HepG2 (cell line): ENCODE measurements at places on chromosomes 16 and 17. TPM values are rescaled to one million over a fixed set of nuclear protein-coding genes. Genes with fewer than 3 reads are reported as not detected.

DNA sequence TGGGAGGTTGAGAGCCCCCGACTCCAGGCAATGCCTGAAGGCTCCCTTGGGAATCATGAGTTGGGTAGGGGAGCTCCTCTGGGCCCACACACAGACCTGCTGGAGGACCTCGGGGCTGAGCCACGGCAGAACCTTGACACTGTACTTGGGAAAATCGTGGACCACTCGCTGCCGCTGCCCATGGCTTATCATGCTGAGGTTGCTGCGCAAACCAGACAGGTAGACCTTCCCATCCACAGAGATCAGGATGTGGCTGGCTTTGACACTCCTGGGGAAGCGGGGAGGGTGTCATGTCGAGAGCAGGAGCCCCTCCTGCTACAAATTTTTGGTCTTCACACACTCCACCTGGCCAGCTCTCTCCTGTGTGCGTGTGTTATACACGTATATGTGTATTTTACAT lies 7.2 kb upstream of the LIMD2 start:
- DNase-seq, result no peak

DNA sequence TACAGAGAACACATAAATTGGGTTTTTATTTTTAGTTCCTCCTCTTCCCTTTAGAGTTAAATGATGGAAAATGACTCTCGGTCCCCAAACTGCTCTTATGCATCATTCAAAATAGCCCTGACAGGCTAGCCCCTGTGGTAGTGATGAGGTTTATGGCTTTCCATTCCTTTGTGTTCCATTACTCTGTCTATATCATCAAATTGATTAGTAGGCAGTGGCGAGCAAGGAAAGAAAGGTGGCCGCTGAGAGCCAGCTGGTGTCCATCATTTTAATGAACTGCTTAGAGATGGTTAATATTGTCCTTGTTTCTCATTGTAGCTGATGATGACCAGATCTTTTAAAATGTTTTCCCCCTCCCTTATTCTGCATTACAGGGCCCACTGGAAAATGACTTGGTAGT lies 179.5 kb downstream of the PHKB start:
- no peak for DNase-seq

DNA sequence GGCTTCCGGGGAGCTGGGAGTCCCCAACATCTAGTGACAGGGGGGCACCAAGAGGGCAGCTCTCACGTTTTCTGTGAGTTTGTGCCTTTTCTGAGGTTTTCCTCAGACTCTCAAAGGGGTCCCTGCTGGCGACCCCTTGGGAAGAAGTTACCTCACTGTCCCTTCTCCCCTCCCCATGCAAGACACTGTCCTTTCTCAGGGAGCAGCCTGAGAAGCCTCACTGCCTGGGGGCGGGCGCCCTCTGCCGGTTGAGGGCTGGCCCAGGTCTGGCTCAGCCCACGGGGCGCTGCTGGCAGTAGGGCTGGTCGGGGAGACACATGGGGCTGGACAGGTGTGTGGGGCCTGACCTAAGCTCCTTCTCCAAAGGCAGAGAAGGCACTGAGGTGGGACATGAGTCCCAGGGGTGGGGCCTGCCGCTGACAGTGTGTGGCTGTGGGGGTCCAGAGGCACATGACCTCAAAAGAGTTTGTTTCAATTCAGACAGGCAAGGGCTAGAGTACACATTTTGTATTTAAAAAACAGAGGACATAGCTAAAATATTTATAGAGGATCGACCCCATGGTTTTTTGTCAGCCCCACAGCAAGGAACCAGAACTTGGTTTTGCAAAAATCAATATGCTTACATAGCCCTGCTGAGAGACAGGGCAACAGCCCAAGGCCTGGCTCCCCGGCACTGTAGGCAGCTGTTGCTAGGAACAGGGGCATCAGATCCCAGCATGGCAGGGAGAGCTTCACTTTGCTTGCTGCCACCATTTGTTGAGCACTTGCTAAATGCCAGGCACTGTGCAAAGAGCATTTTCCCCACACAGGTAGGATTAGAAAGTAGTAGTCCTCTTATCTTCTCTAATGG lies 18.5 kb upstream of the ALDH3A1 start:
- peak; percentile 22 for DNase-seq

- DNase-seq, result no peak
Observed at GRCh38 chr16:4593086-4593485, 21.6 kb downstream of the UBALD1 start.

DNA sequence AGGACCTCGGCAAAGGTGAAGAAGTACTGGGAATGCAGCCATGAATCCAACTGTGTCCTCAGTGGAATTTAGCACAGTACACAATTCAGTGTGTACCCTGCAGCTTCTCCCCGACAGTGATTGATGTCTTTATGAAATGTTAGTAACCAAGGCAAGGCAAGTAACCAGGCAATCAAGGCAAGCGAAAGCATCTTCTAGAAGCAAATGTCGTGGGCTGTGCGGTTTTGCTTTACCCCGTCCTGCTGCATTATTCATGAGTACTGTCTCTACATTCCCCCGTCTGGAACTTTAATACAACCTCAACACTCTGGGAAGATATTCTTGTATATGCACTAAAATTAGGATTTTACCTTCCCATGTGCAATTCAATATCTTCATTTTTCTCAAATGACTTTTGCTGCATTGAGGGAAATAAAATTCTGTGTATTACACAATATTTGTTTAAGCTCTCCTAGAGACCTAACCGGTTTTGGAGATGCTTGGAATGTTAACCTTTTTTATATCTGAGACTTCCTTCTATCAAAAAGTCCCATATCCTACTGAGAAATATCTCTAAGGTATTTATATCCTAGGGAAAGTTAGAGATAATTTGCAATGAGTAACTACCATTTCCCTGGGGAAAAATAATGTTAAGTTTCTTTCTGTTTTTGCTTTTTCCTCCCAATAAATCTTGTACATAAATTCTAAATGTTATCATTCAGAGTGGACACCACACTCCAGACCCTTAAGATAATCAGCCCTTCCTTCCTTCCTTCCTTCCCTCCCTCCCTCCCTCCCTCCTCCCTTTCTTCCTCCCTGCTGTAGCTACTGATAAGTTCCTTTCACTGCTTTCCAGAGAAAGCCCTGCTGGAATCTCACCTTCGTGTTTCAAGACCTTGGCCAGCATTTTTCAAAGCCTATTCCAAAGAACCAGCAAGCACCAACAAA lies 51.9 kb upstream of the ADORA2B start:
- DNase-seq, result peak; percentile 40

DNA sequence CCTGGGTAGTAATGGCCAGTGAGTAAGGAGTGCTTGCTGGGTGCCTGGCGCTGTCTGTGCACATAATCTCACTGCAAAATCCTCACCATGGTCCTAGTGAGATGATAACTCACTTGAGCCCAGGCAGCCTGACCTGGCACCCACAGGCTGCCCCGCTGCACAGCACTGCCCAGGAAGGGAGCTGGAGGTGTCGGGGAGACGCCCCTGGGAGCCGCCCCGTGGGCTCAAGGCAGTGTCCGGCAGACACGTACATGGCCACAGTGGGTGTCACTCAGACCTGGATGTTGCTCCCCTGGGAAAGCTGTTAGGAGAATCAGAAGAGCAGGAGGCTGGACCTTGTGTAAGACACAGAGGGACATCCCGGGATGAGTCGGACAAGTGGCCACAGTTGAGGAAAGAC lies 44.2 kb downstream of the BEAN1 start:
- no peak for DNase-seq

- DNase-seq, result no peak
Observed at GRCh38 chr17:73356561-73357170, 44.9 kb upstream of the CDC42EP4 start.

DNA sequence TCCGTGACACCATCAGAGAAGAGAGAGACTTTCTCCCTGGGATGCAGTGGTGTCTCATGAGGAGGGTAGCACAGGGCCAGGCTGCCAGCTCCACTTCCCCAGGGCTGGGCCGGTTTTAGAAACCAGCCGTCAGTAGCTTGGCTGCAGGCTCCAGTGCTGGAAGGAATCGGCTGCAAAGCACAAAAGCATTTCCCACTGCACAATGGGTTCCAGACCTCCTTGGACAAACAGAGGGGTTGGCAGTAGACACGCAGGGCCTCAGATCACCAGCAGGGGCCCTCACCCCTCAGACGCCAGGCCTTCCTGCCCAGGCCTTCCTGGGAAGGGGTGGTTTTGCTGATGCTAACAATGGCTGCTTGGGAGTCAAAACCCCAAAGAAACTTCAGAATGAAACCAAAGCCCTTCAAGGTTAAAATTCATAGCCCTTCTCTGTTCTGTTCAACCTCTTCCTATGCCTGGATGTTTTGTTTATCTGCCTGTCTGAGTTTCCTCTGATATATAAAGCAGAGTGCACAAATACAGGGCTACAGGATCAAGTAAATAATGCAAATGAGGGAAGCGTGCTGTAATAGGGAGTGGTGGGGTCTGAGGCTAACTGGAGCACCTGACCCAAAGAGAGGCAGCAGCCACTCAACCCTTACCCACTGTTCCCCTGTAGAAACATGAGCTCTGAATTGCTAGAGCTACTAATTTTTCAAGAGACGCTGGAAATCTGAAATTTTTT lies 26.2 kb downstream of the TEKT5 start:
- peak; percentile 64 for DNase-seq

Gene P2RX1
- 0.04 TPM in 1 of 2 replicates, not detected in the other for total RNA-seq

Gene NOD2
- 0.27 and 0.29 TPM in 2 replicates for total RNA-seq

DNA sequence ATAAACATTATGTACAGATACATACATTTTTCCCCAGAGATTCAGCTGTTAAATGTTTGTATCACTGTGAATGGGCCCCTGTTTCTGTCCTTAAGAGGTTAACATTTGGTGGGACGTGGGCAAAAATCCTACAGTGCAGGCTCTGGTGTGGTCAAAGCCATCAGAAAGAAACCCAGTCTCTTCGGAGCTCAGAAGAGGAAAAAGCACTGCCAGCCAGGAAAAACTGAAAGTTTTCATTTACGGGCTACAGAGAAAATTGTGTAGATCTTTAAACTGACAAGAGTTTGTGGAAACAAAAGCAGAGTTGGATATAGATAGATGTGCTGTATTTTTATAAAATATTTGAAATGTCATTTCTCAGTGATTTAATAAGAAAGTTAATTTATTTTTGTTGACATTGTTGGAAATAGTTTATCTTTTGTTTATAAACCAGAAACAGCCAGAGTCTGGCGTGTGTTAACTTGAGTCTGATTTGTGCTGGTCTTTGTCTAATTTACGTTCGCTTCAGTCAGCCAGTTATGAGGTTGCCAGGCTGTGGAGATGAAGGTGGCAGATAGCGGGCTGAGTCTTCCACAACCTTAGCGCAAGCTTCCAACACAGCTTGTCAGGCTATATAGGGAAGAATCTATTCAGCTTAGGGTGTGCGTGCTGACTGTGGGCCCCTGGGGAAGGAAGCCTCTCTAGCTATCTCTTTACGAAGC lies 9.5 kb upstream of the TEKT3 start:
- no peak for DNase-seq

GRCh38 chr17:37050920-37051319 lies 102.2 kb downstream of the AATF start:
- no peak for DNase-seq

- DNase-seq, result no peak
Observed at GRCh38 chr17:44614862-44615261, 41.4 kb upstream of the MEIOC start.

DNA sequence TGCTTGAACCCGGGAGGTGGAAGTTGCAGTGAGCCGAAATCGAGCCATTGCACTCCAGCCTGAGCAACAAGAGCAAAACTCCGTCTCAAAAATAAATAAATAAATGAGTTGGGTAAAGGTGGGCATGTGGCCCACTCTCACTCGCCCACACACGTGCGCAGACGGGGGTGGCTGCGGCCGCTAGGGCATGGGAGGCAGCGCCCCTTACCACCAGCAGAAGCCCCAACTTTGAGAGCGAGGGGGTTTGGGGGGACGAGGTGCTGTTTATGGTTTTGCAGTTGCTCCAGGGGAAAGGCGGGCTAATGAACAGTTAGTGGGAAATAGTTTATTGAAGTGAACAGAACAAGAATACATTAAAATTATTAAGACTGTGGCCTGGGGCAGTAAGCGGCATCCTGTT lies 14.9 kb upstream of the RBFOX3 start:
- no peak for DNase-seq

Gene SLC2A4
- total RNA-seq, result 2.6 and 5.8 TPM in 2 replicates

GRCh38 chr17:41464173-41464572 lies 3.0 kb downstream of the KRT32 start:
- no peak for DNase-seq

DNA sequence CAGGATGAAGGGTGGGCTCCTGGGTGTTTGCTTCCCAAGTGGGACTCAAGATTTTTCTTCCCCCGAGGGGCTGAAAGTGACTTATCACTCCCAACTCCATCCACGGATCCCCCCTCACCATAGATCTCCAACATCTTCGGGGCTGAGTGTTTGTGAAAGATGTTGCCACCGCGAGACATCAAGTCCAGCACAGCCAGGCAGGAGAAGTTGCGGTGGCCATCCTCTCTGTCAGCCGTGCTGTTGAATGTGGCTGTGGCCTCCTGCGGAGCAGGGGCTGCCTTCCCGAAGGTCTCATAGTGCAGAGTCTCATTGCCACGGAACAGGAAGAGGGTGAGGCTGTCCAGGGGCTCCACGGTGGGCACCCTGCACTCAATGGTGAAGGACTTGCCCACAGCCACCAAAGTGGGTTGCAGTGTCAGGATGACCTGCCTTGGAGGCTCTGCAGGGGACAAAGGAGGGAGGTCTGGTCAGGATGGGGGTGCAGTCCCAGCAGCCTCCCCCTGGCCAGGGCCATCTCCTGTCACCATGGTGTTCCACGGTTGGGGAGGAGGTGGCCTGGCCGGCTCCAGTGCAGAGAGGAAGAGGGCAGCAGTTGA lies 5.5 kb downstream of the PRR29 start:
- no peak for DNase-seq

GRCh38 chr17:80795090-80795580 lies 196.5 kb upstream of the CHMP6 start:
- no peak for DNase-seq

GRCh38 chr17:64002658-64003525 lies 4.7 kb downstream of the PRR29 start:
- no peak for DNase-seq
